DMS53 (cell line): ENCODE measurements at places on chromosomes 2 and 18.

DNA sequence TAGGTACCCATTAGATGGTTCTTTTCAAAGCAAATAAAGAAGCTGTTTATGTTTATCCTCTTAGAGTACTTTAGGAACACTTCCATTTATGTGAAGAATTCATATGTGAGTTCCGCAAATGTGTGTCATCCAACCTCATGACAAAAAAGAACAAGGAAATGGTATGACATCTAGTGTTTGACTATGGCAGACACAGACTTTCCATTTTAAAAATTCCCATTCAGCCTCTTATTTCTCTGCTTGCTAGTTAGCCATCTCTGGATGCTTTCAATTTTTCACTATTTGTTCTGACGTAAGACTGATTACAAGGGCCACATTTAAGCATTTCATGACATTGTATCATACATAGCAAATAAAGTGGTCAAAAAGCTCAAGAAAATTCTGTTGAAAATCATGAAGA lies 103.0 kb downstream of the ZAP70 start:
- no peak for DNase-seq

GRCh38 chr18:28459587-28459986 lies 282.7 kb upstream of the CDH2 start:
- no peak for DNase-seq

GRCh38 chr2:239337122-239337876 lies 63.5 kb downstream of the HDAC4 start:
- DNase-seq: no peak

DNA sequence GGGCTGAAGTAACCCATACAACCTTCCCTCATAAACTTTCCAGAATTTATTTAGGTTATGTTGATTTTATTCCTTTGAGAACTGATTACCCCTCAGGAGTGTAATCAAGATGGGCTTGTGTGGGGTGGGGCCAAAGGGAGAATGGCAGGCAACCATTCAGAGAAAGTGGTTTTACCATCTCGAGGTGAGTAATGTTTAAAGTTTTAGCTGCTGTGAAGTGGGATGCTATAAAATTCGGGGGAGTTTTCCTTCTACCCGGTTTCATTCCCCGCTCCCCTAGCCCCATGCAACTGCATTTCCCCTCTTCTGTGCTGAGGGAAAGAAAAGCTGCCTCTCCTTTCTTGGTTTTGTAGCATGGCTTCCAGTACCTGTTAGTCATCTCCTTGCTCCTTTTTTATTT lies 34.7 kb downstream of the MAP4K4 start:
- no peak for DNase-seq

GRCh38 chr2:35428548-35428947 lies 927.0 kb upstream of the CRIM1 start:
- DNase-seq: peak; percentile 59

GRCh38 chr18:65852273-65852672 lies 101.5 kb downstream of the CDH7 start:
- no peak for DNase-seq

GRCh38 chr2:222608081-222608480 lies 47.8 kb downstream of the FARSB start:
- DNase-seq: no peak

- peak; percentile 7 for DNase-seq
Measured at GRCh38 chr18:40414155-40414754, 1540.8 kb upstream of the PIK3C3 start.

DNA sequence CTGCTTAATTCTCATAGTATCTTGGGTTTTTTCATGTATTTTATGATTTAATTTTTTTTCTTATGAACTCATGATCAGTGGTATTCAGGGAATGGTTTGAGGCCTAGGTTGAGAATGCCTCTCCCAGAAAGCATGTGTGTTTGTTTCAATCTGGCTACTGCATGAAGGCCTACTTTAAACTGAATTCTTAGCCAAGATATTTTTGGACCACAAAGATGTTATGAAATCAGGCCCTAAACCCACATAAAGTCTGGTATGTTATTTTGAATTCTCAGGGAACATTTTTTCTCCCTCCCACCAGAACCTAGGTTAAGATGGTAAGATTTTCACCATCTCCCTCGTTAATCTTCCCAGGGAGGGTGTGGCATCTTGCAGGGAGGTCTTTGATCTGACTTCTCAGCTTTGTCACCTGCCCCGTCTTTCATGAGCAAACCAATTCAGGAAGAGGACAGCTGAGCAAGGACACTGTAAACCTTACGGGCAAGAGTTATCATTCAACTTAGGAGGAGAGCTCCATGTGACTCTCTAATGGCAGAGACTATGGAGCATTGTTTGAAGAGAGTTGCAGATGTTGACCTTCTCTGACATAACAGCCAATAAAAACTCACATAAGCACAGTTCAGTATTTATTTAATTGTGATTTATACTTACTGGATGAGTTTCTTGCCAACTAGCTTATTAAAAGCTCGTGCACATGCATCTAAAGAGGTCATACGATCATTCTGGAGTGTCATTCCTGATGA lies 21.3 kb upstream of the ACKR3 start:
- DNase-seq: no peak

GRCh38 chr2:100761365-100761764 lies 58.6 kb upstream of the NPAS2 start:
- no peak for DNase-seq

GRCh38 chr18:12255626-12256026 lies 1.5 kb downstream of the CIDEA start:
- DNase-seq: no peak

DNA sequence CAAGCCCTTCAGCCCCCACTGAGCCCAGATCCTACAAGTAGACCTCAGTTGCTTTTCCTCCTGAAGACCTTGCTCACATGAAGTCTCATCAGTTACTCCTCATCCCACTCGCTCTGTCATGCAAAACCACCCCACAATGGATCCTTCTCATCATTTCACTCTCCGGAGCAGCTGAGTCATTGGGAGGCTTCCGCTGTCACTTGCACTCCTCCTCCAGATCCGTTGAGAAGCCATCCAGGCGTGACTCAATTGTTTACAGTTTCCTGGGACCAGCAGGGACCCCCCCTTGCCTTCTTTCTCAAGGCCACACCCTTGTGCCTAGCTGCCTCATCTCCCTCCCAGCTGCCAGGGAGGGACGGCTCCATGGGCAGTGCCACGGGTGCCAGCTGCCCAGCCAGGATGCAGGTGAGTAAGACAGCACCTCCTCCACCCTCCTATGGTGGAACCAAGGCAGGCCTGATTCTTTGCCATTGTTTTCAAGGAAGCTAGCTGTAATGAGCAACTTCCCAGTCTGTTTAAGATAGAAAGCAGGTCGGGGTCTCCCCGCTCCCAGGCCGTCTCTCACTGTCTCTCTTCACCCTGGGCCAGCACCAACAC lies 16.3 kb downstream of the GPR55 start:
- DNase-seq: peak; percentile 92

GRCh38 chr2:69041214-69041613 lies 28.2 kb downstream of the ANTXR1 start:
- no peak for DNase-seq

GRCh38 chr18:55240978-55241377 lies 281.7 kb upstream of the CCDC68 start:
- DNase-seq: no peak

GRCh38 chr2:24734741-24735140 lies 58.5 kb downstream of the PTRHD1 start:
- no peak for DNase-seq

DNA sequence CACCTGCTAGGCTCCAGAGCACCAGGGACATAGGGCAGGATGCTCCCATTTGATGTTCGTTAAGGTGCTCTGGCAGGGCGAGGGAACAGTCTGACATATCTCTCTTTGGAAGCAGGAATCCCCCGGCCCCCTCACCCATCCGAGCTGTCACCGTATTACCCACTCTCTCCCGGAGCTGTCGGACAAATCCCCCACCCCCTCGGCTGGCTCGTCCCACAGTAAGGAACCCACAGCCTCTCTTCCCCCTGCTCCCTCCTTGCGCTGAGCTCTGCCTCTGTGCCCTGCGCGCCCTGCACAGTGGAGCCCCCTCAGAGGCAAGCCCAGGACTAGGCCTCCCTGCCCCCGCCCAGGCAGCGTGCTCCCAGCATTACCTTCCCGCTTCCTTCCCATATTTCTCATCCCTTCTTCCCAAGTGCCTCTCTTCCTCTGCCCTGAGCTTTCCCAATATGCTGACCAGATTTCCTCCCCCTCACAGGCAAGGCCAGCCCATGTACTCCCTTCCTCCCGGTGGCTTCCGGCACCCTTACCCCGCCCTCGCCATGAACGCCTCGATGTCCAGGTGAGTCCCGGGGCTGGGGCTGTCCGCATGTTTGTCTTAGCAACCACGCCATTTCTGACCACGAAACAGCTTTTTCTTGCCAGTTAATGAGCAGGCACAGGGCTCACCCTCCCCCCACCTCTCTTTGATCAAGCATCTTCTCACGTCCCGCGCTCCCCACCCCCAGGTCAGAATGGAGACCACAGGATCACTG lies 23.8 kb downstream of the TGOLN2 start:
- no peak for DNase-seq

DNA sequence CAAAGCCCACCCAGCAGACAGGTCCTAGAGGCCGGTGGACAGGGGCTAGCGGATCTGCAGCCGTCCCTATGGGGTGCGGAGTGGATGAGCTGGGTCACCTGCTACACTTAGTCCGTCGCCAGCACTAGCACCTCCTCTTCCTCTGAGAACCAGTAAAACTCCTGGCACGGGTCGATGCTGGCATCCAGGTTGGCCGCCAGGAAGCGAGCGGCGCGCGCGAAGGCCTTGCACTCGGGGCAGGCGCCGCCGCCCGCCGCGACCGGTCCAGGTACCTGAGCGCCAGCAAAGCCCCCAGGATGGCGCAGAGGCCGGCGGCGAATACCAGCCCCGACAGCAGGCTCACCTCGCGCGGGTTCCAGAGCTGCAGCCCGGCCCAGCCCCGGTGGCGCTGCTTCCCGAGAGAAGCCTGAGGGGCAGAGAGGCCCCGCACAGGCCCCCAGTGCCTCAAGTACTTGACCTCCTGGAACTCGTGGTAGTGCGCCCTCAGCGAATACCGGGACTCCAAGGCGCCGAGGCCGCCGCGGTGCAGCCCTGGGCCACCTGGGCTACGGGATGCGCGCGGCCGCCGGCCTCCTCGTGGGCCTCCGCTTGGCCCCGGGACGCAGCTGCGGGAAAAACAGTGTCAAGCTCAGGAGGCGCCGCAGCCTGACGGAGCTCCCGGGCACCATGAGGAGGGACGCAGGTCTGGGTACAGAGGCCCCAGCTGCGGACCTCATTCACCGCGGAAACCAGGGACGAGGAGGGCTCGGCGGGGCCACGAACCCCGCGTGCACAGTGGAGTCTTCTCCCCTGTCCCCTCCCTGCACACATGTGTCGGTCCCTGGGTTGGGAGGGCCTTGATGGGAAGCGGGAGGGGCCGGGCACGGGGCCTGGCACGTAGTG lies 27.5 kb upstream of the ALPP start:
- peak; percentile 80 for DNase-seq

DNA sequence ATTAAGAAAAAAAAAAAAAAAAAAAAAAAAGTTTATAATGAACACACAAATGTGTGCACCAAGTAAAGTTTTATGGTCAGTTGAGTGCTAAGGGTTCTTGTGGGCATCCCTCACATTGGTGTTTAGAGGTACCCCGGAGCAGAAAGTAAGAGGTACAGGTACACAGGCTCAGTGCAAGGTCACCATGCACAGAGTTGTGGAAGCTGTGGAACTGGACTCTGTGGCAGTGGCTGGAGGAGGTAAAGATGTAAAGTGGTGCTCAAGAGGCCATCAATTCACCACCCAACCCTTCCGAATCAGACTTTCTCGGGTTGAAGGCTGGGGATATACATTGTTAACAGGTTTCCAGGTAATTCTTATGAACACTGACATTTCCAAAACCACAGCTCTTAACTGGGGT lies 299.1 kb upstream of the STON1 start:
- no peak for DNase-seq

GRCh38 chr2:234880551-234881211 lies 71.1 kb upstream of the SH3BP4 start:
- DNase-seq: peak; percentile 8
